Inflammatory macrophage treated with lipopolysaccharide for 1 hour (primary cell): ENCODE measurements at places on chromosomes 5 and 9.

GRCh38 chr5:74631081-74631953, 9.2 kb downstream of the ENC1 start:
- peak; percentile 70 for DNase-seq

DNA sequence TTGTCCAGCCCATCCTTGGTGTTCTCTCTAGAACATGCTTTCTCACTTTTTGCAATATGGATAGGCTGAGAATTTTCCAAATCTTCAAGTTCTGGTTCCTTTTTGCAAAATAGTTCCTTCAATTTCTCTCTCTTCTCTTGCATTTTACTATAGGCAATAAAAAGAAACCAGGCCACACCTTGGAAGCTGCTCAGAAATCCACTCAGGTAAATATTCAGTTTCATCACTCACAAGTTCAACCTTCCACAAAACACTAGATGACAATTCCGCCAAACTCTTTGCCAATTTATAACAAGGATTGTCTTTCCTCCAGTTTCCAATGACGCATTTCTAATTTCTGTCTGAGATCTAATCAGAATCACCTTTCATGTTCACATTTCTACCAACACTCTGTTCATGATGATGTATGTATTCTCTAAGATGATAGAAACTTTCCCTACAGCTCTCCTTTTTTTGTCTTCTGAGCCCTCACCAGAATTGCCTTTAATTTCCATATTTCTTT, 204.2 kb upstream of the PIK3R1 start:
- DNase-seq: no peak

DNA sequence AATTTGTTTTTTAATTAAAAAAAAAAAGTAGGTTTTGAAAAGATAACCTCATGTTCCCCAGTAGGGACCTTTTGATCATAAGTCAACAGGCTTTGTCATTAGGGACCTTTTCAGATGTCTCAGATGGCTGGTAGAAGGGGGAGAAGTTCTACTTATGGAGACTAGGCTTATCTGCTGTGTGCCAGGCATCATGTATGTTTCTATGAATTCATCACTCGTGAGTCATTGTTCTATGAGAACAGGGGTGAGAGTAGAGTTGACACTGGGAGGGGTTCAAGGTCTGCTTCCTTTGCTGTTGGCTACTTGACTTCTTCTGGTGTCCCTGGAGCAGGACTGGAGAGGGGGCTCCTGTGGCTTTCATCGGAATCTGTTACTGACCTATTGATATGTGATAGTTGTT, 138.8 kb downstream of the KDM4C start:
- DNase-seq: no peak

- no peak for DNase-seq
These were observed 61.1 kb downstream of the MED10 start for GRCh38 chr5:6317116-6317798.

GRCh38 chr9:110087605-110088004, 120.4 kb downstream of the C9orf152 start:
- DNase-seq: no peak
